ENCODE measurements at places on chromosomes 3 and 15. TPM values are rescaled to one million over a fixed set of nuclear protein-coding genes. Genes with fewer than 3 reads are reported as not detected.

ADAMTS9 gene
- total RNA-seq, result 5.6 TPM

AHSG gene
- not detected for total RNA-seq

DNA sequence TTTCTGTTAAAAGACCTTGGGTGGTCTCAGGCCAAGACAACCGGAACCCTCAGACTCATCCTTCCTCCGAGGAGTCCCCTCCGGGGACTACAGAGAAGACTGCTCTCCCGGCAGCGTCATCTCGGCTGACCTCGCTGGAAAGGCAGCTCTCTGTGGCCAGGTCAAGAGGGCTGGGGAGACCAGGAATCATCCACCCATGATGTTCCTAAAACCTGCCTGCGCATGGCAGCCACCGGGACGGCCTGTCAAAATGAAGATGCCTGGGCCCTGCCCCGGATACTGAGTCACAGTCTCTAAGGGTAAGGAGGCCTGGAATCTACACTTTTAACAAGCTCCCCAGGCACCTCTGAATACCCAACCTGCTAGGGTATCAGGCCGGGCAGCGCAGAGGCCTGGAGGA lies 78.6 kb downstream of the RPN1 start:
- no peak for DNase-seq

DNA sequence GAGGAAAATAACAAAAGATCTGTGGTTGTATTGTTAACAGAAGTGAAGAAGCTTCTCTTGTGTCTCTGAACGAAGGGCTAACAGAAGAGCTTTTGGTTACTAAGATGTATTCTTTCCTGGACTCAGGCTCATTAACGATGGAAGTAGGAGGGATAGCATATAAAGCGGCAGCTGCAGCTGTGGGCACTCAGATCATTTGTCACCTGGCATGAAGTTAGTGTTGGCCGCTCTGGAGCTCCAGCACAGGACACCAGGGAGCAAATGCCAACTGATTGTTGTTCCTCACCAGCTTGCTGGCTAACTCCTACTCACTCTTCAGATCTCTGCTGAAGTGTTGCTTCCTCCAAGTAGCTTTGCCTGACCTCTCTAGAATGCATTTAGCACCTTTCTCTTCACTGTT lies 15.5 kb upstream of the SLITRK3 start:
- no peak for DNase-seq

DNA sequence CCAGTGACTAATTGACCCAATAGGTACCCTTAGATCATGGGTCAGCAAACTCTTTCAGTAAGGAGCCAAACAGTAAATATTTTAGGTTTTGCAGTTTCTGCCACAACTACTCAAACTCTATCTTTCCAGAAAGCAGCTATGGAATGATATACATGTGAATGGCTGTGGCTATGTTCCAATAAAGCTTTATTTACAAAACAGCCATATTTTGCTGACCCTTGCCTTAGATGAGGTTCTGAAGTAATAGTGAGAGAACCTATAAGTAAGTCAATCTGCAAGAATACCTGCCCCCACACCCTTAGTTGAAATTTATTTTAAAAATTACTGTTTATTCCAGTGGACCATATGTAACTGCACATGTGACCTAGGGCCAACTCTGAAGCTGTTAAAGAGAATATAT lies 134.0 kb downstream of the CMSS1 start:
- DNase-seq, result no peak

DNA sequence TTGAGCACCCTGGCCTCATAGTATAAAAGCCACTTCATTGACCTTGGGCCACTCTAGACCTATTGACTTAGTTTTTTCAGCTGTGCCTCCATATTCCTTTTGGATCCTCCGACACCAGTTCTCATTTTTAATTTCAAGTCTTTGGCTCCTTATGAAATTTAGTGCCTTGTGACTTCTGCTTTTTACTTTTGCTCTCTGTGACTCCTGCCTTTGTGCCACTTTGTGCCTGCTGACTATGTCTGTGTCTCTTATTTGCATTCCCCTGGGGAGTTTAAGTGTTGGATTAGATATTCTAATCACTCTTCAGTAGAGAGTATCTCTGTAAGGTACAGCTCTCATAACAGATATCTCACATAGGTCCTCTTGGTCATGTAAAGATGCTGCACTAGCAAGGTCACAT lies 39.6 kb upstream of the GPR149 start:
- DNase-seq, result no peak

- DNase-seq, result no peak
Measured at GRCh38 chr15:62901909-62902546, 140.5 kb upstream of the TPM1 start.

- DNase-seq, result no peak
Measured at GRCh38 chr3:105495021-105495420, 128.3 kb downstream of the ALCAM start.

DNA sequence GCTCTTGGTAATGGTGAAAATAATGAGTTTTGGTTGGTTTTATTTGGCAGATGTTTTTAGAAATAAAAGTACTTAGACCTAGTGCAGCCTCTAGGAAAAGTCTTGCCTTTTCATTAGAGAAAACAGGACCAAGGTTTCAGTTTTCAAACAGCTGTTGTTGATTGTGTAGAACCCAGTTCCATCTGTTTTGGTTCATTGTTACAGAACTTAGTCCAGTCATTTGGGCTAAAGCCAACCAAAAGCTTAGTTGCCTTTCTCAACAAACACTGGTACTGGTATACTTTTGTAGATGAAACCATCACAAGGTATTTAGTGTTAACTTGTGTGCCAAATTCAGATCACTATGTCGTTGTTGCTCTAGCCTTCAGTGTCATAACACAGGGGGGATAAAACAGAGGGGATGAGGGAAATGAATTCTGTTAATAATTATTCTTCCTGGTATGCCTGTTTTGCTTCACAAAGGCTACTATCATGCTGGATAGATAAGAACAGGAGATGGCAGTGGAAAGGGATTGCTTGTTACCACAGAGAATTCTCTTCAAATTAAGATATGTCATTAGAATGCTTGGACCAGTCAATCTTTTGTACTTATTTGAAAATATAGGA lies 12.6 kb upstream of the APH1B start:
- no peak for DNase-seq

Data from H7 (cell line).